ENCODE measurements at places on chromosomes 3 and 15.

DNA sequence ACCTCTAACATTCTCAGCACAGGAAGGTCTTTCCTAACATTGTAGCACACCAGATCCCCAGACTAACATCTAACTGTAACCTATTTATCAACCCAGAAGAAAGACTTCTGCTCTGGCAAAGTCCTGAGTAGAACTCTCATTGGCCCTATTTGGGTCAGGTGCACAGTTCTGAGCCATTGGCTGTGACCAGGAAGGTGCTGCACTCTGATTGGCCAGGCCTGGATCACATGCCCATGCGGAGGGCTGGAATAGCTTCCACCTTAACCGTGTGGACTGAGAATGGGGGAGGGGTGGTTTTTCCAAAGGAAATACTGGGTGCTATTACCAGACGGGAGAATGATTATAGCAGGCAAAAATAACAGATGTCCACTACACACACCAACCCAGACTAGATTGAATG lies 11.5 kb downstream of the FEZF2 start:
- no peak for DNase-seq

DNA sequence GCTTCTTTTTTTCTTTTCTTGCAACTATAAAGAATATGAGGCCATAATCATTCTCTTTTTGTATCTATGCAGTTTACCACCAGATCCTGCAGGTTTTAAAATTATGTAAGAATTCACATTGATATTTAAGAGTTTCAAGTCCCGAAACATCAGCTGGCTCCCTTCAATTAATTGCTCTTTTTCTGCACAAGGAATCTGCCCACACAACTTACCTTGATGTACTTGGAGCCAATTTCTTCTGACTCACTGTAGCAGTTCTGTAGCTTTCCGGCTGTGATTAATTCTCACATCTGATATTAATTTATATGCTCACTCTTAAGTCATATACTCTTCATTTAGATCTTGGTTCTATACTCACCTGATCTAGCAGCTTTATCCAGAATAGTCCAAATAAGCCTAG lies 781.8 kb downstream of the CADM2 start:
- no peak for DNase-seq

DNA sequence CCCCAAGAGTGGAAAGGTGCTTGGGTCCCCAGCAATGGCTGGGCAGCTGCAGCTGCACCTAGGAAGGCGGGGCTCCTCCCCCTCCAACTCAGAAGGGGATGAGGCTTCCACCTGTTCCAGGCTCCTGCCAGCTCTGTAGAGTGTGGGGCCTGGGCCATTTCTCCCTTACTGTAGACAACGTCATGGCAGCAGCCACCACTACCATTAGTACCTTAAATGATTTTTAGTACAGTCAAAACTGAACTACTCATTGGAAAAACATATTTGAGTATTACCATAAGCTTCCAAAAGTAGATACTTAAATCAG lies 1274.2 kb upstream of the GBE1 start:
- no peak for DNase-seq

DNA sequence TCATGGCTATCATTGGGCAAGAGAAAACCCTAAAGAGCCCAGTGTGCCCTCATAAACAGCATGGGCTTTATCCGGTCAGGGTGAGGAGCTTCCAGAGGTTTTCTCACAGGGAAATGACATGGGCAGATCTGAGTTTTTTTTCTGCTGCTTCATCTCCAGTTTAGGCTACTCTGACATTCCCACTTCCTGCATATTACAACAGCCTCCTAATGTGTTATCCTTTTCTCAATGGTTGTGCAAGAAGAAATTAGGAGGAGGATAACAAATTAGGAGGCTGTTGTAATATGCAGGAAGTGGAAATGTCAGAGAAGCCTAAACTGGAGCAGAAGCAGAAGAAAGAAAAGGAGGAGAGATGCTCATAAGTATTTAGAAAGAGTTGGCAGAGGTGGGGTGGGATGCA lies 175.6 kb downstream of the MTHFS start:
- no peak for DNase-seq

GRCh38 chr3:193943200-193943599 lies 192.7 kb upstream of the HES1 start:
- DNase-seq, result no peak

DNA sequence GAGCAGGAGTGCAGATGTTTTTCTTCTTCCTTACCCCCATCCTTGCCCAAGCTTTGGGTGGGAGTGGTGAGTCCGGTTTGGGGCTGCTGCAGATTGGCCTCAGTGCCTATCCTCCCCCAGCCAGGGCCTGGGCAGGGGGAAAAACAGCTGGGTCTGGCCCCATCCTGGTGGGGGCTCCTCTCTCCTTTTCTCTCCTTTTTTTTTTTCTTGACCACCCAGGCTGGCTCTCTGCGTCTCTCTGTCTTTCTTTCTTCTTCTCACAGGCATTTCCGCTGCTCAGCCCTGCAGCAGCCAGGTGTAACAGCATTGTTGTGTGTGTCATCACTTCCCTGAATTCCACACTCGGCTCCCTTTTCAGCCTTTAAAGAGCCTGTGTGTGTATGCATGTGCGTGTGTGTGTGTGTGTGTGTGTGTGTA lies 2.0 kb downstream of the FOXL2NB start:
- DNase-seq, result no peak

DNA sequence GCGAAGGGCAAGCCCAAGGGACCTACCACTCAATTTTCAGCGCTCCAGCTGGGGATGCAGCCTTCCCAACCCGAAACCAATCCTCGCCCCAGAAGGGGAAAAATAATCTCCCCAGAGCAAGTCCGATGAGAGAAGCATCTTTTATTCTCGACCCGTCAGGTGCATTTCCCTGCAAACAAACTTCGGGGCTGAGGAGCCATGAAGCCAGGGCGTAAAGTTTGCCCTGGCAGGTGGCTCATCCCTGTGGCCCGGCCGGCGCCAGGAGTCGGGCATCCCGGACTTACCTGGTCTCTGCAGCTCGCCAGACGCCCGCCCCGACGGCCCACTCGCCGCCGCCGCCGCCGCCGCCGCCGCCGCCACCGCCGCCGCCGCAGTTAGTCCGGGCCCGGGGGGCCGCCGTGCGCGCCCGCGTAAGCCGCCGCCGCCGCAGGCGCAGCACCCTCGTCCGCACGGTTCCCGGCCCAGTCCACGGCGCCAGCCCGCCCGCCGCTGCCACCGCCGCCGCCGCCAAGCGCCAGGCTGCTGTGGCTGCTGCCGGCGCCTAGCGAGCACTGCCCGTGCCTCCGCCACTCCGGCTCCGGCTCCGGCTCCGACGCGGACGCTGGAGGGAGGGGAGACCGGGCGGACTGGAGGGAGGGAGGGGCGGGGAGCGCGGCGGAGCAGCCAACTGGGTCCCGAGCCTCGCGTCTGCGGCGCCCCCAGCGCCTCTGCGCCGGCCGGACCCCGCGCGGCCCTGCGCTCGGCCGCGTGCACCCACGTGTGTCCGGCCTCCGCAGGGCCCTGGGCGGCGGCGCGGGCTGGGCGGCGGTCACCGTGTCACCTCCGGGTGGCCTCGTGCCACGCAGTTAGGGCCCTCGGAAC lies at the start of gene CNTN3:
TSS of gene CNTN3 (minus strand) at position 553 of the 861 bp plus-strand sequence. CDS start 93,547 bp downstream, outside the sequence.
- no peak for DNase-seq

DNA sequence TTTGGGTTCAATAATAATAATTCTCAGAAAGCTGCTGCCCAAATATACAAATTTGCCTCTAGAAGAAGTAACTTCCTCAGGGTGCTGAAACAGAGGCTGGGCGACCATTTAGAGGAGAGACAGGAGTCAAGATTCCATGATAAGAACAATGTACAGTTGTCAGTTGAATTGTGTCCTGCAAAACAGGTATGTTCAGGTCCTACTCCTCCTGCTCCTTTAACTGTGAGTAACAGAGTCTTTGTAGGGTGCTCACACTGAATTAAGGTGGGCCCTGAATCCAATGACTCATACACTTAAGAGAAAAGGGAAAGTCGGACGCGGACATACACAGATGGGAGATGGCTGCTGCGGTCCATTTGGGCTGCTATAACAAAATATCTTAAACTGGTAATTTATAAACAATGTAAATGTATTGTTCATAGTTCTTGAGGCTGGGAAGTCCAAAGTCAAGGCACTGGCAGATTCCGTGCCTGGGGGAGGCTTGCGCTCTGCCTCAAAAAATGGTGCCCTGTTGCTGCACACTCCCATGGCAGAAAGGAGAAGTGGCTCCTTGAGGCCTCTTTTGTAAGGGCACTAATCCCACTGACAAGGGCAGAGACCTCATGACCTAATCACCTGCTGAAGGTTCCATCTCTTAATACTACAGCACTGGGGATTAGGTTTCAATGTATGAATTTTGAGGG lies 55.1 kb downstream of the MB21D2 start:
- DNase-seq, result no peak

GRCh38 chr15:34942363-34942762 lies 27.2 kb downstream of the AQR start:
- DNase-seq, result no peak

- peak; percentile 89 for DNase-seq
Measured at GRCh38 chr3:152243721-152244516, 24.8 kb upstream of the MBNL1 start.

GRCh38 chr15:75171408-75171807 lies 30.3 kb upstream of the C15orf39 start:
- peak; percentile 93 for DNase-seq

- no peak for DNase-seq
Measured at GRCh38 chr3:111173906-111174305, 102.3 kb downstream of the NECTIN3 start.

GRCh38 chr3:150421799-150422548 lies 13.9 kb downstream of the TSC22D2 start:
- no peak for DNase-seq

- DNase-seq, result no peak
Measured at GRCh38 chr3:171971919-171972514, 67.4 kb upstream of the FNDC3B start.

DNA sequence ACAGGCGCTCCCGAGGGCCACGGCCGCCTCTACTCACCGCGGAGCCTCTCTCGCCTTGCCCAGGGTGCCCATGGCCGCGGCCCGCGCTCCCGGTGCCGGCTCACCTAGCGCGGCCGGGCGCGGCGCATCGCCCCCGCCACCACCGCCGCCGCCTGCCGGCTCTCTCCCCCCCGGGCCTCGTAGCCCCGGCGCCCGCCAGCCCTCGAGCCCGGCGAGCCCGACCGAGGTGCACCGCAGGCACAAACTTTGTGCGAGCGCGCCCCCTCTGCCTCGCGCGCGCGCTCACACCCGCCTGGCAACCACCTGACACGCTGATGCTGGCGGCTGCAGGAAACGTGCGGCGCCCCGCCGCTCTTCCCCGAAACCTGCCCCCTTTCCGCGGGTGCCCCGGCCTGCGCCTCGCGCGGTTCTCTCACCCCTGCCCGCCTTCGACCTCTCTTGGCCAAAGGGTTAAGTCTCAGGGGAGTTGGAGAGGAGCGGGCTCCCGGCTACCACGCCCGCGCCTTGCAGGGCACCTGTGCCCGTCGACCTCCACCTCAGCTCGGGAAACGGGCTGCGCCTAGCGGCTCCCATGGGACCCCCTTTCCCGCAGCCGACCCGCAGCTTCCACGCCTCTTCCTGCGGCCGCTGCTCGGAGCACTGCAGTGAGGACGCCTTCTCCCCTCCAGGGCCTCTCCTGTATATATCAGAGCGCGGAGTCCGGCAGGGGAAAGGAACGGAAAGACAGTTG lies at the start of gene RASGRP1:
TSS of gene RASGRP1 (minus strand) at position 258 of the 730 bp plus-strand sequence. CDS start at position 72, 186 bp downstream.
- DNase-seq, result peak; percentile 42
